Bronchial epithelial cell (primary cell): ENCODE measurements at places on chromosomes 13 and 19.

GRCh38 chr13:41465241-41465847, 8.0 kb downstream of the RGCC start:
- peak; percentile 88 for DNase-seq

DNA sequence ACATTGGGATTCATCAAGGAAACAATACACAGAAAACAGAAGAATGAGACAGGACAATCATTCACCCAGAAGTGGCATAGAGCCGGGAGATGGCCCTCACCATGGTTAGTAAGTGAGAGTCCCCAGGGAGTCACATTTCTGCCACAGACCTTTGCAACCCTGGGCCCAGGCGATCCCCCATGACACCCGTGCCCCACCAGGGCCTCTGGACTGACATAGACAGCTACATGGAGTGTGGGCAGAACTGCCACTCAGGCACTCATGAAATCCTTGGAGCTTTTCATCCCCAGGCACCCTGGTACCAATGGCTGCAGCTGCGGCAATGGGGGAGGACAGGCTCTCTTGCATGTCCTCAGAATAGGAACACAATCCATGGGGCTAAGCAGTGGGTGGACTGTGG, 174.5 kb upstream of the TRPC4 start:
- DNase-seq, result no peak

GRCh38 chr19:16193466-16193865, 4.2 kb upstream of the AP1M1 start:
- no peak for DNase-seq

GRCh38 chr13:39665763-39666162, 10.3 kb downstream of the COG6 start:
- DNase-seq, result no peak

GRCh38 chr13:33723365-33723764, 94.6 kb upstream of the RFC3 start:
- no peak for DNase-seq

DNA sequence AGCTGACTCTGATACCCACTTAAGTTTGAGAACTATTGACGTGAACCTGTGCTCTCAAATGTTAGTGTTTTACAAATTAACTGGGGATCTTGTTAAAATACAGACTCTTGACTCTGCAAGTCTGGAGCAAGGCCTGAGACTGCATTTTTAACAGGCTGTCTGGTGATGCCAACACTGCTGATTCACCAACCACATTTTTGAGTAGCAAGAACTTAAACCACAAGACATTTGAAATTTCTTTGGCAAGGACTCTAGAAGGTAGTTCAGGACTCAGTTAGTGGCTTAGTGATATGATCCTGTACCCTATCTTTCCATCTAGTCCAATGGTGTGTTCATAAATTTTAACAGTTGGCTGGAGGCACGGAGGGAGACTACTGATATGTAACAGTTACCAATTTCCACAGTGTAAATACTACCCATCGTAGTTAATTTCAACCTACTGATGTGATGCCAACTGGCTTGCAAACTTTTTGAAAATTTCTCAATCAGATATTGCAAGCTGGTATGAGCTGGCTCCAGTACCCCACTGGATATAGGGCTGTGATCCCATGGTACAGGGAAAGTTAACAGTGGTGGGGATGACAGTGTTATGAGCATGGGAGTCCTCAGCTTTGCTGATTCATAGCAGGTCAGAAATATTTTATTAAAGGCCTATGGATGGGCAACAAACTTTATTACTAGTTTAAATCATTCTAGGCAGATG, 255.1 kb downstream of the TBC1D4 start:
- peak; percentile 93 for DNase-seq

DNA sequence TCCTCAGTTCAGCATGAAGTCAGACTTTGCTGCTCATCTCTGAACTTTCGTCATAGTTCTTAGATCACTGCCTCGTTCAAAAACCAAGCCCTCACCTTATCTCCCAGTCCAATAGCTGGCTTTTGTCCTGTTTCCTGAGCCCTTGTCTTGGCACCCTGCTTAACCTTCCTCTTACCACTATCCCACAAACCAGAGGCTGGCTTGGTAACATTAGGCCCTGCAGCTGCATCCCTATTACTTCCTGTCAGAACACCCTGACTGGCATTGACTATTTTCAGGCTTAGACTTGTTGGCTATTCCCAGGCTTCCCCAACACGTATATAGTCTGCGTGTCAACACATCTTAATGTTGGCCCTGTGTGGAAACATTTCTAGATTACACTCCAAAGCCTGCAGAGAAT, 172.4 kb downstream of the VWA8 start:
- peak; percentile 84 for DNase-seq

- DNase-seq, result no peak
Measured at GRCh38 chr19:46626446-46626845, 1.6 kb upstream of the PTGIR start.

GRCh38 chr13:101594936-101595335, 142.5 kb downstream of the ITGBL1 start:
- no peak for DNase-seq

GRCh38 chr13:29170436-29171082, 350.4 kb downstream of the MTUS2 start:
- DNase-seq, result no peak

DNA sequence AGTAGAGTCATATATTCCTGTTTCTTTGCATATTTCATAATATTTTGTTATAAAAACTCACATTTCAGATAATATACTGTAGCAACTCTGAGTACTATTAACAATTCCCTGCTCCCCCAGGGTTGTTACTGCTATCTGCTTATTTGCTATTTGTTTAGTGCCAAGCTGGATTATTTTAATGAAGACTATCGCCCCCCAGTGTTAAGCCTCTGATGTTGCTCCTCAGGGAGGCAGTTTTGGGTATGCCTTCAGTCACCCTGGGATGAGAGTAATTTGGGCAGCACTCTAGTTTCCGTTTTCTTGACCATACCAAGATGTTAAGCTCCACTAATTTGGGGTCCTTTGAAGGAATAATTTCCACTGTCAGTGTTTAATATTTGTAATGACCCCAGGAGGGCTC, 46.0 kb downstream of the MICU2 start:
- peak; percentile 38 for DNase-seq

DNA sequence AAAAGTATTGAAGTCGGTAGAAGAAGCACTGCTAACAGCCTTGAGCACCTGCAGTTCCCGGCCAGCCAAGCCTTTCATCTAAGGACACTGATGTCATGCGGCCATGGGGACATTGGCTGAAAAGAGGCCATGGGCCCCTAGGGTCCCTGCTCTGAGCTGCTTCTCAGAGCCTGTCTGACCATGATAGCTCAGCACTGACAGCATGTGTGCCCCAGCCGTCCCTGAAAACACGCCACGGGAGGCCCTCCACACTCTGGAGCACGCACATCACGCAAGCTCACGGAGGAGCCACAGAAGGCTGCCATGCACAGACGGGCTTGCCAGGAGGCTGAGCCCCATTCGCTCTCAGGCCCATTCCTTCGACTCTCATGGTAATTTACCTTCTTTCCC, 51.8 kb downstream of the MLLT1 start:
- no peak for DNase-seq

DNA sequence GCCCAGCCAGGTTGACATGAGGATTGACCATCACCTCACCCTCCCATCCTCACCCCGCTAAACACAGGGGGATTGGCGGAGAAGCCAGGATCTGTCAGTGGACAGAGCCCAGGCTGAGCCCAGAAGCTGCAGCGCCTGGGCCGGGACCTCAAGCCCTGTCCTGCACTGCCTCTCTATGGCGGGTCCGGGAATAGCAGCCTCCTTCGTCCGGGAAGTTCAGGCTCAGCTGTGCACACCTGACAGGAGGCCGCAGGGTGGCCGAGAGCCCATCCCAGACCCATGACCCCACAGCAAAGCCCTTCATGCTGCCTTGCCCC, 67.8 kb downstream of the SPACA7 start:
- DNase-seq, result peak; percentile 11

GRCh38 chr13:30240608-30241007, 66.7 kb downstream of the KATNAL1 start:
- no peak for DNase-seq
